ENCODE measurements at places on chromosomes 11 and 22.

- peak; percentile 18 for DNase-seq
Observed at GRCh38 chr11:126440792-126441514, 85.5 kb downstream of the ST3GAL4 start.

DNA sequence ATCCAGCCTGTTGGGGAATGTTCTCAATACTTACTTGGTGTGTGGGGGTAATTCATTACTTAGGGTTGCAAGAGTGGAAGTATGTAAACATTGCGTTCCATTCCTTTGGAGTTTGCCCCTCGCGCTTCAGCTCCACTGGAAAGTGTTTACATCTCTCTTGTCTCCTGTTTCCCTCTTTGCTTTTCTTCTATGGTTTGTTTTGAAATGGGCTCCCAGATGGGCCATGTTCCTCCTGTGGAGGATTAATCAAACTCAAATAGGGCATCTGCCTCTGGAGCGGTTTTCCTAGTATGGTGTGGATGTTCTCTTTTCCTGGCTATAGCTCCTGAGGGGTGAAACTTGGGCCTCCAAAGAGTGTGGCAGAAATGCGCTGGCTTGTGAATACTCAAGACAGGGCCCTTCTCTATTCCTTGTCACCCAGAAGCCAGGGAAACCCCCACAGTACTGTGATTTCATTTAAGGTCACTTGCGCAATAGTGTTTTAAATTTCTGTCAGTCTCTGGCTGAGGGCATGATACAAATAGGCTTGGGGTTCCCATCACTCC, 51.9 kb downstream of the CD44 start:
- no peak for DNase-seq

- DNase-seq: no peak
Observed at GRCh38 chr11:66651016-66651415, 12.5 kb downstream of the RBM4 start.

DNA sequence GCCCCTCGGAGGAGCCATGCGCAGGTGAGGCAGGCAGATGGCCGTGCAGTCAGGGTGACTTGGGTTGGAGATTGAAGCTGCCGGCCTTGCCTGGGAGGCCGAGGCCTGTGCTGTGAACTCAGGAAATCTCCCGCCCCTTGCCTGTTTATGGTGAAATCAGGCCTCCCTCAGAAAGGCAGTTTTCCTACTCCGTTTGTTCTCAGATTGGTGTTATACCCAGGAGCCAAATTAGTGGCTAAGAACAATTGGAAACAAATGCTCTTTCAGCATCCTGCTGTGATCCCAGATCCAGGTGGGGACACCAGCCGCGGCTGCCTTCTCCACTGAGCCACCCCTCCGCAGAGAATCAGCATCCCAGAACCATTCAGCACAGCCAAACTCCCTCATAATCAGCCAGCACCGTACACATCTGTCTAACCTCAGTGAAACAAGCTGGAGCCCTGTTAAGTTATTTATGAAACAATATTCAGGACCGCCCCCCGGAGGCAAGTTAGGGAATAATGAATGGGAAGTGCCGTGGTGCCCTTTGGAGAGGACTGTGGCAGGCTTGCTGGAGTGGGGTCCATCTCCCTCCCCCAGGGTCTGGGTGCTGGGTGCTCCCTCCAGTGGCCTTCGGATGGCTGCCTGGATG, 60.0 kb downstream of the PKNOX2 start:
- no peak for DNase-seq

DNA sequence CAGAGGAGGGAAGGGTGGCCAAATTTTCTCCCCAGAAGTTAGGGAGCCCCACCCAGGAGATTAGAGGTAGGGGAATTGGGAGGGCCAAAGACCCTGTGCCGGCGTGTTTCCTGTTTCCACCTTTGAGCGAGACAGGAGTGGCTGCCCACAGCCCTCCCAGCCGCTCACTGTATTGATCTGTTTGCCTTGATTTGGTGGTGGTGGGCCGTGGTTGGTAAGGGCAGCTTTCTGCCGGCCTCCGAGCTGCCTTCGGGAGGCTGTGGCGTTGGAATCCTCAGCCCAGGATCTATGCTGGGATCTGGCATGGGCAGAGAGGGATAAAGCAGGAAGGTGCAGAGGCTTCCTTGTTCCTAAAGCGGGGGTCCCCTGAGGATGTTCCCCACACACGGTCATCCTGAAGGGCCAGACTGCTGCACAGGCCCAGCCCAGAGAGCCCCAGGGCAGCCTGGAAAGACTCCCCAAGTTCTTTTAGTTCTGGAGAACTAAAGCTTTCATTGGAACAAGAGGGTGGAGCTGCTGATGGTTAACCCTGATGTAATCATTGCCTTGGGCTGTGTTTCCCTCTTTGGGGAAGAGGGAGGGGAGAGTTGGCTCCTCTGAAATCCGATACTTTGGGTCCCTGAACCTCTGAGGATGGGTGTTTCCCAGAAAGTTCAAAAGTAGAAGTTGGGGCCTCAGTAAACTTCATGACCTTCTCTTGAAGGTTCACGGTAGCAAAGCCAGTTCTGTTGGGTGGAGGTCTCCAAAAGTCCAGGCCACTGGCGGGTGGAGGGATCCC, 7.2 kb downstream of the FAM83F start:
- DNase-seq: no peak

DNA sequence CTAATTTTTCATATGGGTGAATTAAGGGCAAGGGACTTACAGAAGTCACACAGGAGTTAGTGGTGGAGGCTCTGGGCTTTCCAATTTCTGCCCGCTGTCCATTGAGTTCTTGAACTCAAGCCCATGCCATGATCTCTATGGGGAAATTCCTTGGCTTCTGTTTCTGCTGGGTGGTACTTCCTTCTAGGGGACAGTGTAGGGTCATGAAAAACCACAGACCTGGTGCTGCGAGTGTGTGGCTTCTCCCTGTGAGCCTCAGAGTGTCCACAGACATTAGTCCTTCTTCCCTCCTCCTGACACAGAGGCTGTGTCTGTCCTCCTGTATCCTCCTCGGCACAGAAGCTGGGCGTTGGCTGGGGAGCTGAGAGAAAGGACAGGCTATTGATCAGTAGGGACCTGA, 6.3 kb upstream of the SEZ6L start:
- DNase-seq: no peak

DNA sequence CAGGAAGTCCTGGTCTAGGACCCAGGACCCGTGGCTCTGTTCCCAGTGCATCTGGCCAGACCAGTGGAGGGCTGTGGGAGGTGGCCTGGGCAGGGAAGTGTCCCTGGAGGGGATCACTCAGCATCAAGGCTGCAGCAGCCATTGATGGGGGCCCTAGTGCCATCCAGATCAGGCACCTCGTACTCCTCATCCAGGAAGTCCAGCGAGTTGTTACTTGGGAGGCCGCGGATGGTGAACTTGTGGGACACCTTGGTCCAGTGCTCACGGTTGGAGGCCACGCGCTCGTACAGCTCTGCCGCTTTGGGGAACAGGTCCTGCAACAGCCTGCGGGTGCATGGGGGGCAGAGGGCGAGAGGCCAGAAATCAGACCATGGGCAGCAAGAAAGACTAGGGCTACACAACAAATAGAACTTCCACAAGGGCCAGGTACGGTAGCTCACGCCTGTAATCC, 96.9 kb downstream of the PDE2A start:
- no peak for DNase-seq

- no peak for DNase-seq
Observed at GRCh38 chr11:58622344-58622743, at the start of gene CNTF. Gene CNTF, plus strand, starts transcription at chr11:58622665. Its CDS starts 88 bp downstream, at chr11:58622753.

DNA sequence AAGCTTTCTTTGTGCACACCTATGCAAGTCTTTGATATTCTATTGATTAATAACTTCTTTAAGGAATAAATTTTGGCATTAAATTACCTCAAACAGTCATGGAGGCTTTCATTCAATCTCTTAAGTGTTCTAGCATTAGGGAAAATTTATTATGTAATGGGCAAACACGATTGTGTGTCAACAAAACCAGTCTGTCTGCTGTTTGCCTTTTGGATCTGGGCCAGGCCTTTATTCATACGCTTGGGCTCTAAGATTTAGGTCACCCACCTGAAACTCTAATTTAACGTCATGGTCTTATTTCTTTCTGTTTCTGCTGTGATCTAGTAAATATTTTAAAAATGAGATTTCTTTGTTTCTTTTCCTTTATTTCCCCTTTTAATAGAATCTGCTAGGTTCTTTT, 1270.6 kb downstream of the LRRC4C start:
- no peak for DNase-seq

DNA sequence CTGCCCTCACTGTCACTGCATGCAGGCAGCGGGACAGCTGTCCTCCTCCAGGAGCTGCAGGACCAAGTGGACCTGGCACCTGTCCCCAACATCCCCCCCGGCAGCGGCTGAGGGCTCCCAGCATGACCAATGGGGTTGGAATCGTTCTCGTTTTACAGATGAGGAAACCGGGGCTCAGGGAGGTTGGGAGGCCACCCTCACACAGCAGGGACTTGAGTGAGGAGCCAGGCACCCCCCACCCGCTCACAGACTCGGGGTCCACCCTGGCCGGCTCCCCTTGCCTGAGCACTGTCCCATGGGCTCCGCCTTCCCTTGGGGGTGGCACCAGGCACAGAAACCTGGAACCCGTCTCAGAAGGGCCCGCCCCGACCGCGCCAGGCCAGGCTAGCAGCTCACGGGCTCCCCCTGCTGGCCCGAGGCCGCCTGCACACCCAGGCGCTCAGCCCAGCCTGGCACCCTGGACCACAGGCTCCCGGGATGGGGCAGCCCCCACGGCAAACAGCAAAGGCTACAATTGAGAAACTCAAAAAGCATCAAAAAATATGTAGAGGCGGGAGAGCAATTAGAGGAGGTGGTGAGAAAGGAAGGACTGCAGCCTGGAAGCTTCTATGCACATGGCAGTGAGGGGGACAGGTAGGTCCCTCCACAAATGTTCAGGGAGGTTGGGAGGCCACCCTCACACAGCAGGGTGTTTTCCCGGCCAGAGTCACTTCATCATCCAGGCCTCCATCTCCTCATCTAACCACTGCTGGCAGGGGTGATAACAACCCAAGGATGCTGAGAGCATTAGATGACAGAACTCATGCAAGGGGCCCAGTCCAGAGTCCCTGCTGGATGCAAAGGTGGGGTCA, 12.8 kb downstream of the MACROD1 start:
- DNase-seq: no peak

- DNase-seq: no peak
Observed at GRCh38 chr11:72075109-72075508, 5.2 kb downstream of the NUMA1 start.

GRCh38 chr22:19732403-19733113, 9.2 kb downstream of the GP1BB start:
- no peak for DNase-seq

DNA sequence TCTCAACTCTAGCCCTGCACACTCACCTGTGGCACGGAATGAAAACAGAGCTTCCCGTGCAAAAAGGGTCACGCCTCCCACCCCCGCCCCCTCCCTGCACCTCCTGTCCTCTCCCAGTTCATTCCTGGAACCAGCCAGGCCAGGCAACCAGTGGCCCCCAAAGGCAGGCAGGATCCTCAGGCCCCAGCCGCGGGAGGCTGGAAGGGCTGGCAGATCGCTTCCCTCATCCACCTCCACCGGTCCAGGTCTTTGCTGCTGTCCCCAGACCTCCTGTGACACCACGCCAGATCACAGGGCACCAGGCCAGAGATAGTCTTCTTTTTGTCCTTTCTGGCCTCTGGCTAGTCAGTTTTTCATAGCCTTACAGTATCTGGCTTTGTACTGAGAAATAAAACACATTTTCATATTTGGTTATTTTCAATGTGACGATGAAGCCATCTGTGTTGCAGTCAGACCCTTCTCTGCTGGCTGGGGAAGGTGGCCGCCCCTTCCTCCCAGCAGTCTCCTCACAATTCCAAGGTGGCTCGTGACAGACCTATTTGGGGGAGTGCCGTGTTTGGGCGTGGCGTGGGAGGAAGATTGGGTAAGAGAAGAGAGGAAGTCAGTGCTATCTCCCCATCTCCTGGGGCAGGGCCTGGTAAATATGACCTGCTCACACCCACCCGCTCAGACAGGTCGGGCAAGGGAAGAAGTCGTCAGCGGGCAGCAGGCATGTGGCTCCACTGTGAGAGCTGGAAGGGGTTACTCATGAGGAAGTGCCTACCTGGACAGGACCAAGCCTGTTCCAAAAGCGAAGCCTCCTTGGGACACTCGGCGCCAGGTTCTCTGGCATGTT, 9.1 kb downstream of the SSH3 start:
- no peak for DNase-seq

DNA sequence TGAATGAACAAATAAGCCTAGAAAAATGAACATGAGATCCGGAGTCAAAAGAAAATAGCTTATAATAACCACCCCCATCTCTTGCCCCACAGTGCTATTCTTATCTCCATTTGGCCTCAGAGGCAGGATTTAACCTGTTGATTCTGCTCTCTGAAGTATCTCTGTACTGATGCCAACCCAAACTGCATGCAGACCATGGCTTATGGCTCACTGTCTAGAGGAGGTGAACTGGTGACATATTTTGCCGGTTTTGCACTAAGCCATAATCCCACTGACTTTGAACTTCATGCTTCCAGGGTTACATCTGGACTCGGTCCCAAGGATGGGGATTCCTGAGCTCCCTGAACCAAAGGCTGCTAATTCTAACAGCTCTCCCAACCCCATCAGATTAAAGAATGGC, 397.1 kb downstream of the TENM4 start:
- peak; percentile 18 for DNase-seq

- no peak for DNase-seq
Observed at GRCh38 chr11:66315921-66316811, 678 bp downstream of the CD248 start.

- DNase-seq: no peak
Observed at GRCh38 chr11:75450236-75450635, 17.2 kb upstream of the KLHL35 start.

GRCh38 chr11:93481696-93482095, 61.5 kb downstream of the SMCO4 start:
- DNase-seq: no peak

DNA sequence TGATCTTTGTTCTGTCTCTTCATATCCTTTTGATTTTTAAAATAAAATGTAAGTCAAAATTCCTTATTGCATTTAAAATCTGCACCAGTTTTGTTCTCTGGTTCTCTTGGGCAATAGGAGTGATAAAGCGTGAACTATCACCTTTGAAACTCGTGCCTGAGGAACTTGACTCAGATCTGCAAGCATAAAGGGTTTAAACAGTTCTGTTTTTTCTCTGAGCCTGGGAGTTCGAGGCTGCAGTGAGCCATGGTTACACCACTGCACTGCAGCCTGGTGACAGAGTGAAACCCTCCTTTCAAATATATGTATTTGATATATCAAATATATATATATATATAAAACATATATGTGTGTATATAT, 38.9 kb upstream of the CLMP start:
- DNase-seq: no peak

DNA sequence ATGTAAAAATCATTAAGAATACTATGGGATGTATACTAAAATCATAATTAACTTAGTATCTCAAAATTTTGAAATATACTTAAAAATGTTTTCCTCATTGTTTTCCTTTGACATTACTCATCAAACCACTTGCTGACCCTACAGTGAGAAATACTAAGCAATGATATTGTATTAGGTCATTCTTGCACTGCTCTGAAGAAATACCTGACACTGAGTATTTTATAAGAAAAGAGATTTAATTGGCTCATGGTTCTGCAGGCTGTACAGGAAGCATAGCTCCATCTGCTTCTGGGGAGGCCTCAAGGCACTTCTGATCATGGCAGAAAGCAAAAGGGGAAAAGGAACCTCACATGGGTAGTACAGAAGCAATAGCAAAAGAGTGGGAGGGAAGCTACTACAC, 950.9 kb upstream of the CHORDC1 start:
- DNase-seq: no peak

GRCh38 chr11:125348674-125349309, 147.3 kb downstream of the FEZ1 start:
- no peak for DNase-seq
